ENCODE measurements at places on chromosomes 4 and X.
A peak's percentile ranks its signal among the peaks of the same experiment; 100 is the strongest.

GRCh38 chr4:139734201-139734874 is 68.7 kb downstream of the MGST2 start:
- no peak for DNase-seq

- no peak for DNase-seq
These were observed 2.4 kb downstream of the MEPE start for GRCh38 chr4:87835197-87835596.

GRCh38 chr4:48100256-48100655 is 33.8 kb downstream of the TXK start:
- no peak for DNase-seq

- DNase-seq = no peak
These were observed 6.7 kb upstream of the CD38 start for GRCh38 chr4:15771216-15772058.

DNA sequence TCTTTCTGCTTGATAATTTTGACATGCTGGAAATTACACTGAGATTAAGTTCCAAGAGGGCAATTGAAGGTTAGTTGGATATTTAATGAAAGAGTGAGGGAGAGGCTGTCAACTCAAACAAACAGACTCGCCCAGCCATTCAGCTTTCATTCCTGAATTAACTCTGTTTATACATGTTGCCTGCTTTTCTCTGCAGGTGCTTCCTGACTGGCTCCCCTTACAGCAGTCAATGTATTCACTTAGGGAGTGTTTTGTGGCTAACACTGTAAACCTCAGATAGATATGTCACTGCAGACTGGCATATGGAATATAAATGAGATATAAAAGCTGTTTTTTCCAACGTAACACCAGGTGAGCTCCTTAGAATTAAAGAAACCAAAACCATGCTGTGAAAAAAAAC is 28.7 kb downstream of the TMPRSS11A start:
- DNase-seq = no peak

GRCh38 chr4:55635741-55636655 is at the start of gene NMU:
TSS of gene NMU (minus strand) at chr4:55636298. CDS start at chr4:55636192, 106 bp downstream.
- no peak for DNase-seq

DNA sequence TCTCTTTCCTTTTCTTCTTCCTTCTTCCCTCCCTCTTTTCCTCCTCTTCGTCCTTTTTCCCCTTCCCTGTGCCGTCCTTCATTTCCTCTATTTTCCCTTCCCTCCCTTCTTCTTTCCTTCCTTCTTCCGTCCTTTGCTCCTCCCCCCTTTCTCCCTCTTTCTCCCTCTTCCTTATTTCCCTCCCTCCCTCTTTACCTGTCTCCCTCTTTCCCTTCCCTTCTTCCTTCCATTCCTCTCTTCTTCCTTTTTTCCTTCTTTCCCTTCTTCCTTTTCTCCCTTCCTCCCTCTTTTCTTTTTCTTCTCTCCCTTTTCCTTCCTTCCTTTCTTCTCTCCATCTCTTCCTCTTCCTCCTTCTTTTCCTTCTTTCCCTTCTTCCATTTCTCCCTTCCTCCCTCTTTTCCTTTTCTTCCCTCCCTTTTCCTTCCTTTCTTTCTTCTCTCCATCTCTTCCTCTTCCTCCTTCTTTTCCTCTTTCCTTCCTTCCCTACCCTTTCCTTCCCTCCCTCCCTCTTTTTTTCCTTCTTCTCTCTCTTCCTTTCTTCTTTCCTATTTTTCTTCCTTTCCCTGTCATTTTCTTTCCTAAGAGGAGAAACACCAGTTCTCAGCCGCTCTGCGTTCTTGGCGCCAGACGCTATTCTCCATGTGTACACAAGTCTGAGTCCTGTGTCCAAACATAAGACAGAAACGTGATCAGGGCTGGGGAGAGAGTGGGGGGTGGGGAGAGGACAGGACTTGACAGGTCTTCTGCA is 597.1 kb downstream of the MID1IP1 start:
- no peak for DNase-seq

DNA sequence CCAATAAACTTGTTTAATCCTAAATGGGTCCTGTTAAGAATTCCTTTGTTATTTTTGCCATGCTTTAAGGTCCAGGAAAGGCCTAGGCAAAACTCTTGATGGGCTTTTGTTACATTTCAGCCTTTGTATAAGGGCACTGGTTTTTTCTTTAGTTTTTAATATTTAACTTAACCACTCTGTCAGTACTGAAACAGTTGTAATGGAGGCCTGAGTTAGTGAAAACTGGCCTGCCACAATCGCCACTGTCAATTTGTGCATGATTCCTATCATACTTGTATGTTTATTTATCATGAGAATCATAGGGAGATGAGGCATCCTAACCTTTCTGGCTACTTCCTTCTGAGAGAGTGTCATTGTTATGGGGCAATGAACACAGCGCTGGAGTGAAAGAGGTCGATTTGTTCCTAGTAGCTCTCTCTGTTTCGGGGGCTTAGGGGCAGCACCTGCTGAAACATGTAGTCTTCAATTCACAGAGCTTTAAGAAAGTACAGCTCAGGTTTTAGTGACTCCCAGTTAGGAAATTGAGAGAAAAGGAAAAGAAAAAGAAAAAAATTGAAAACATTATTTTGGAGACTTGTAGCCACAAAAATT is 393.8 kb upstream of the FSTL5 start:
- DNase-seq = no peak

GRCh38 chr4:126898815-126899214 is 733.9 kb upstream of the INTU start:
- DNase-seq = no peak

GRCh38 chr4:15586066-15586465 is 69.1 kb downstream of the FBXL5 start:
- no peak for DNase-seq

- no peak for DNase-seq
These were observed 287.2 kb downstream of the TENM3 start for GRCh38 chr4:182530451-182530850.

GRCh38 chrX:118839334-118839958 is 15.8 kb downstream of the ZCCHC12 start:
- DNase-seq = peak; percentile 44

DNA sequence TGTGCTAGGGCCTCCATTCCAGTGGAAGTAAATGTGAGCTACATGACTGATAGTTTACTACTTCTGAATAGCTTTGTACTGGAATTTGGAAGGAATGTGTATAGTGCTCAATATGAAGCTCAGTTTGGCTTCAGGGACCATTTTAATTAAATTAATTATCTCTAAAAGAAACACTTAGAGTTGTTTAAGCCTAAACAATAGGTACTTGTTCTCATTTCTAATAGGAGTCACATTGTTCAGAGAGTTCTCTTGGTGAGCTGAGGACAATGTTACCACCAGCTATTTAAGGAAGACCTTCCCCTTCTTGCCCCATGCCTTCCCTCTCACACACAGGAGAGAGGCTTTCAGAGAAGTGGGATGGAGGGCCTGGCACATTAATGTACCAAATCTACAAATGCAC is 78.3 kb downstream of the CHIC2 start:
- no peak for DNase-seq

GRCh38 chrX:123358457-123358856 is 174.4 kb downstream of the GRIA3 start:
- DNase-seq = no peak

DNA sequence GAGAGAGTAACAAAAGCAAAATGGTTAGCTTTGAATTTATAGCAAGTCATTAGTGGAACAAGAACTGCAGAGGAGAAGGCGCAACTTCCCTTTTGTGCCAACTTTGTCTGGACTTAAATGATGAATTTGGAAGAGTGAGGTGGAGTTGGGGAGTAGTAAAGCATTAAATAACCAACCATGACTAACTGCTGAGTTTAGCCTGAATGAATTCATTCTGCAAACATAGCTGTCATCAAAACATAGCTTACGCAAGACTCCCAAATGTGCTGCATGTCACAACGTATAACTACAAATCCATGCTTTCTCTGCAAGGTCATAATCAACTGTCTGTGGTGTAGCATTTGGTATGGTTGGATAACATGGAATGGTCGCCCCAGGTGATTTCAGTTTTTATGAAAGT is 75.9 kb upstream of the RPL34 start:
- no peak for DNase-seq

GRCh38 chr4:83125738-83126141 is 11.2 kb upstream of the PLAC8 start:
- DNase-seq = no peak

GRCh38 chr4:86482306-86483172 is 111.6 kb upstream of the PTPN13 start:
- DNase-seq = no peak

- DNase-seq = no peak
These were observed 74.1 kb downstream of the EFNB1 start for GRCh38 chrX:68902706-68903504.

GRCh38 chrX:13372203-13372980 is 52.5 kb upstream of the ATXN3L start:
- no peak for DNase-seq

- no peak for DNase-seq
These were observed 8.0 kb downstream of the IBSP start for GRCh38 chr4:87807402-87807801.

DNA sequence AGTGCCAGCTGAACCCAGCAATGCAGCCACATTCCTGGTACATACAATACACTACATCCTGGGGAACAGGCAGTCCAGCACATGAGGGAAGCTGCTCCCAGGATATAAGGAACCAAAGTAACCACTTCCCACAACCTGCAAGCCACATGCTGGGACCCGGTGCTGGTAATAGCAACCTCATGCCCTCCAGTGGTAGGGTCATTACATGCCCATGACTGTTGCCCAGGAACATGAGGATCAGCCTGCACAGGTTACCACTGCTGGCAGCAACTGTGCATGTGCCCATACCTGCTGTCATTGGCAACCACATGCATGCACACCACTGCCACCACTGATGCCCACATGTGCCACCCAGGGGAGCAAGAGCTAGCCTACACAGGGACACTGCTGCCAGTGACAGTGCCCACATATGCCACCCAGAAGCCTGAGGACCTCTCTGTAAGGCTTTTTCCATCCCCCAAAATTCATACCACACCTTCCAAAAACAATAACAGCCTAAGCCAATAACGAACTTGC is 1982.5 kb downstream of the ARAP2 start:
- DNase-seq = no peak

DNA sequence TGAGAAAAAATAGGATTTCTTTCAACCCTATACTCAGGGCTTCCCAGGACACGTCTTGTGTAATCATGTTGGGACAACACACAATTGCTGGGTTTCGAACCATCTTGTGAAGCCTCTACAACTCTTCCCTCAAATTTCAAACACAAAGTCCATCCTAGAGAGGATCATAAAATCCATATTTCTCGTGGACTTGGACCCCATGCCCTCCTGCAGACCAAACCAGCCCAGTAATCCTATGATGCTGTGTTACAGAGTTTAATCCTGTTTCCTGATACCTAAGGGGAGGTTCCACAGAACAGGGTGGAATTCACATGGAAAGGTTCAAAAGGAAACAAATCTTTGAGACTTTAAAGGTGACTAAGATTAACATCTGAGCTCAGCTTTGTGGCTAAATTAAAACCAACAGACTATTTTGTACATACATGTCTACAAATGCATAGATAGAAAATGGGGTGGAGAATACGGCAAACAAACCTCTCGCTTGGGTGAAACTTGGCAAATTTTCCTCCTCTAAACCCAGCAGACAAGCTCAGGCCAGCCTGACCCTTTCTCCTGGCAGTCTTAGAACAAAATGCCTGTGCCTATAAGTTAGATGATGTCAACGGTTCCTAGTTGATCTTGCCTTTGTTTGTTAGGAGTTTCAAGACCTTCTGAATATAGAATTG is 38.1 kb downstream of the EGFL6 start:
- DNase-seq = no peak

- DNase-seq = no peak
These were observed 379.8 kb downstream of the ZNF674 start for GRCh38 chrX:46165411-46165810.

- DNase-seq = no peak
These were observed 43.9 kb upstream of the PSAPL1 start for GRCh38 chr4:7478665-7479064.

DNA sequence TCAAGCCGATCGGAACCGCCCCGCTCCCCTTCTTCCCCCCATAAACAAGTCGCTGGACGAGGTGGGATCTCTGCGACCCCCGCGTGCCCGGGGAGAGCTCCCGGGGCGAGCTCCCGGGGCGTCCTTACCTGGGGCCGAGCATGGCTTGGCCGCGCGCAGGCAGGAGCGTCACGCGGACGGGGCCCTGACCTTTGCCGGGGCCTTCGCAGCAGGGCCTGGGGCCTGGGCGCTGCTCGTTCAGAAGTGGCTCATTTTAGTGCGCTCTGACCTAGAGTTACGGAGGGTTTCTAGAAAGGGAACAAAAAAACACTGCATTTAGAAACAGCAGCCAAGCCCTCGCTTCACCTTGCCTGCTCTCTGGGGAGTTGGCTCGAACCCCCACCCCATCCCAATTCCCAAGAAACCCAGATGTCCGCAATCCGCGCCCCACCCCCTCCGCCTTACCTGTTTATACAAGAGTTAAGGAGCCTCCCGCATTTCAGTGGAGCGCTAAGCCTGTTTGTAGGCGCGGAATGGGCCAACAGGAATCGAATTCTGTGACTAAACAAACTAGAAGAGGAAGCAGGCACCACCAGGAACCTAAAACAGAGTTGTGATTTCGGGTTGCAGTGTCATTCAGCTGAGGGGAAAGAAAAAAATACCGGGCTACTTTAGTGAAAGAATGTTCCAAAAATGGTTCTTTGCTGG is 814 bp upstream of the RBM47 start:
- DNase-seq = no peak

GRCh38 chrX:18607966-18608365 is 63.9 kb downstream of the RS1 start:
- DNase-seq = no peak

GRCh38 chrX:140764401-140764919 is 54.9 kb downstream of the LINC00632 start:
- DNase-seq = no peak

DNA sequence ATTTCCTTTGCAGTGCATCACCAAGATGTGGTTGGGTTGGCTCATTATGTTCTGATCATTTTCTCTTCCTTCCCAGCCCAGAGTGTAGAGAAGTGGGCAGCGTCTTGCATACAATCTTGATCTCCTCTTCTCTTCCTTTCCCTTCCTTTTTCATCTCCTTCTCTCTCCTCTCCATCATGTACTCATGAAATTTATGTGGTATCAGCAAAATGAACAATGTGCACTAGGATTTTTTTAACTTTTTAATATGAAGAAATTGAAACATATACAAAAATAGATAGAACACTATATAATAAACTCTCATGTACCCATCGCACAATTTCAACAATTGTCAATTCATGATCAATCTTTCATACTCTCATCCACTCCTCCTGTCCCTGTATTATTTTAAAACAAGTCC is 593.5 kb downstream of the BCOR start:
- no peak for DNase-seq

DNA sequence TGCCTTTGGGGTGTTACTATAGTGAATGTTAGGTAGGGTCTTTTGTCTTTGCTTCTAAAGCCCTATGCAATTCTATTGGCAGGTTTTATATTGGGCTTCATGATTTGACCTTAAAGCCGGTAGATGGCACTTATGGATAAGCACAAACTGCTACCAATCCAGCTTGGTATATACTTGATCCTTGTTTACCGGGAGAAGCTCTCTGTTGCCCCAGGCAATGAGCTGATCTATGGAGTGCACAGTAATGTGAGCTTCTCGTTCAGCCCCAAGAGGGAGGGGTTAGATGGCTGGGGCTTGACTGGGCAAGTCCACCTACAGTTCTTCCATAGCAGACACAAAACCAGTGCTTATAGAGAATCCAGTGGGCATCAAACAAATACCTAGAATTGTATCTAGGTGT is 287.2 kb upstream of the CT83 start:
- no peak for DNase-seq
